NCI-H748 treated with DMSO at 0.1 percent for 48 hours (cell line): ENCODE measurements at places on chromosomes 13 and 19.

GRCh38 chr13:94309997-94310855 lies 169.3 kb downstream of the DCT start:
- DNase-seq = no peak

DNA sequence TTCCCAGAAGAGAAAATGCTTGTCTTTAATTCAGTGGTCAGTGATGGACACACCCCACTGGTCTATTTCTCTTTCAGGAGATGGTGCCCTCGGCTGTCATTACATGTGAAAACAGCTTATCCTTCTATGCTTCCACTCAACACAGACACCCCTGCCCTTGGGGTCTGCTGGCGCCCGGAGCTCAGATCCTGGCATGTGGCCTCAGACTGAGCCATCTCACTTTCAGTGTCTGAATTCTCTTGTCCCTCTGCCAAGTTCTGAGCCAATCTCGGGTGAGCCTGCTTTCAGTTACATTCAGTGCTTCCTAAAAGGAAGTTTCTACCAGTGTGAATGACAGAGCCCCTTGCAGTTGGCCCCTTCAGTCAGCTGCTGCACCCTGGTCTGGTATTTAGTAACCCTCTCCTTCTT lies 293.6 kb downstream of the DNAJC15 start:
- DNase-seq = no peak

GRCh38 chr19:11345122-11345803 lies 805 bp downstream of the TMEM205 start:
- no peak for DNase-seq

DNA sequence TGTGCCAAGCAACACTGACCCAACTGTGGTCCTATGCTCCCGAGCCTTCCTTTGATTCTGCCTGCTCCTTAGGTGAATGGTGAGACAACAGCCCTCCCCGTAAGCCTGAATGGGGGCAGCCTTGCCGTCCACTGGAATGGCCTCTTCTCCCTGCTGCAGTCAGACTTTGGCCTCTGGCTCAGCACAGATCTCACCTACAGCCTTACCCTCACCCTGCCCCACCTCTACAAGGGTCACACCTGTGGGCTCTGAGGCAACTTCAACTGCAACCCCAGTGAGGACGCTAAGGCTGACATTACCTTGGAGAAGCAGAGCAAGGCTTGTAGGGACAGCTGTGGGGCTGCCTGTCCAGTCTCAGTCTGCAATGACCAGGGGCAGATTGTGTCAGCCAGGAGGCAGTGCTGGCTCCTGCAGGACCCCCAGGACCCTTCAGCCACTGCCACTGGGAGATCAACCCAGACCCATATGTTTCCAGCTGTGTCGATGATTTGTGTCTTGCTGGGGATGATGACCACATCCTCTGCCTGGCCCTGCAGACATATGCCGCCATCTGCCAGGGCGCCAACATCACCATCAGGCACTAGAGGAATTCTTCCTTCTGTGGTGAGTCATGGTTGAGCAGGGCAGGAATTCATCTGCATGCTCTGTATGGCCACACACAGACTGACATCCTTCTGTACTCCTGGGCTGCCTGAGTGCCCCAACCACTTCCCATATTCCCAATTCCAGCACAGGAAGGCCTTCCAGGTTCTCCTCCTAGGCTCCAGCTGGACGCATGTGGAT lies 27.3 kb upstream of the FXYD3 start:
- DNase-seq = no peak

DNA sequence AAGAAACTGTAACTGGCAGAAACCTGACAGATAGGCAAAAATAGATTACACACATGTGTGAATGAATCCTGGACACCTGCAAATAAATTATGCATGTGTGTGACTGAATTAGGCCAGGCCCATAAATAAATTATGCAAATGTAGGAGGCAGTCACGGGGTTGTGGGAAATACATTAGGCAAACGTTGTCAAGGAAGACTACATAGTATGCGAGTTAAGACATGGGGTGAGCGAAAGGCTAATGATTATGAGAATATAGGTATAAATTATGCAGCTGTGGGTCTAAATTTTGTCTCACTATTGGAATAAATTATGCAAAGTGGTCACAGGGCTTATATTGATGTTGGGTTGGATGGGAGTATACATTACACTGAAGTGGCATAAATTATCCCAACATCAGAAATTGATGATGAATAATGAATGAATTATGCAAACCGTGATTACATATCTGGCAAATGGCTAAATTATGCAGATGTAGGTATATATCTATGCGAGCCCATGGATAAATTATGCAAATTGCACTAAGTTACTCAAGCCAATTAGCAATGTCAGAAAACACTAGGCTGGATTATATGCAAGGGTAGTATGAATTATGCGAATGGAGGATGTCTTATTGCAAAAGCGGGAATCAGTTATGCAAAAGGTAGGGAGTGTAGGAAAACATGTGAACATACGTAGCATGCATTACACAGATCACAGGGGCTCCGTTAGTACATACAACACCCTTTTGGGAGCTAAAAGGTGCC lies 6.8 kb downstream of the SLC8A2 start:
- DNase-seq = no peak

GRCh38 chr13:101979825-101980224 lies 422.0 kb downstream of the FGF14 start:
- DNase-seq = peak; percentile 41

DNA sequence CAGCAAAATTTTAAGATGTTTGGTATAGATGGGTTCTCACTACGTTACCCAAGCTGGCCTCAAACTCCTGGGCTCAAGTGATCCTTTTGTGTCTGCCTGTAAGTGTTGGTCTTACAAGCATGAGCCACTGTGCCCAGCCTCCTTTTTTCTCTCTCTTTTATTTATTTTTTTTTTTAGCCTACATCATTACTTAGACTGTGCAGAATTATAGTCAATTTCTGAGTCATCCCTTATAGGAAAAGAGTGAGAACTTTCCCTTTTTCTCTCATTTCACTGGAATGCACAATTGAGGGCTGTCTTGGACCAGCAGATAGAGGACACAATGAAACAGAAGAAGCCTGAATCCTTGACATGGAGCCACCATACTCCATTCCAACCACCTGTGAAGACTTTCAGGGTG lies 13.3 kb downstream of the TSKS start:
- DNase-seq = no peak

DNA sequence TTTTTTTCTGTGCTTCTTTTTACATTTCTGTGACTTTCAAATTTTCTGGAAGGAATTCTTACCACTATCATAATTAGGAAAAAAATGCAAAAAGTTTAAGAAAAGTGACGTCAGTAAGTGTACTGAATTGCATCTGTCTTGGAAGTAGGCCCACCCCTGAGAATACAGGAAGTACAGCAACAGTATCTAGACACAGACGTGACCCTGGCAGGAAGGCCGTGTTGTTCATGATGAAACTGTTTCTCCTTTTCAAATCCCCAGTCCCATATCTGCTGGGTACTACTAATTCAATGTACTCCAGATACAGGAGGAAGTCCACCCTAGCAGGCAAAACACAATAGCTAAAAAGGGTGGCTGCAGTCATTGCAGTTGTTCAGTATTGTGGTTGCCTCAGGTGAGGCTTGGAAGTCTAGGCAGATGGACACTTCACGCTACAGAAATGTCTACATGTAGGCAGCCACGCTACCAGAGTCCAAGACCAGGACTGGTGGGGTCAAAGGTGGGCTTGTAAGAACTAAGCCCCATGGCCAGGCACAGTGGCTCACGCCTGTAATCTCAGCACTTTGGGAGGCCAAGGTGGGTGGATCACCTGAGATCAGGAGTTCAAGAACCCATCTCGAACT lies 49.6 kb upstream of the MED4 start:
- DNase-seq = no peak

- DNase-seq = no peak
Measured at GRCh38 chr13:93946994-93947393, 532.5 kb downstream of the DCT start.
